ENCODE measurements at places on chromosomes 4 and X. TPM values are rescaled to one million over a fixed set of nuclear protein-coding genes. Genes with fewer than 3 reads are reported as not detected.

DNA sequence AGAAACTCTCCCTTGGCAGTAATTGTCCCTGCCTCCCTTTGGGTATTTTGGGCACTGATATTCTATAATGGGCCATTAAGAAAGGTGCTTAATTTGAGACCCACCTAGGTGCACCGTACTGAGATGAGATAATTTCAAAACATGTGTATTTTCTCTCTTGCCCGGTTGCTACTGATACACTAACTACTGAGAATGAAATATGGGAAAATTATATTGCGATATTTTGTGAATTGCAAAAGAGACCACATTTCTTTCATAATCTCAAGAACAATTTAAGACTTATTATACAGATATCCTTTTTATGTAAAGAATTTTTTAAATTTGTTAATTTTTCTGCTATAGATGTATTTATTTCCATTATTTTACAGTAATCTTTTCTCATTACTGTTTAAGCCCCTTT, 284.9 kb downstream of the ADGRL3 start:
- DNase-seq = no peak

- no peak for DNase-seq
Measured at GRCh38 chr4:112296949-112297880, at the start of gene ALPK1. Gene ALPK1, plus strand, starts transcription at chr4:112297369.

DNA sequence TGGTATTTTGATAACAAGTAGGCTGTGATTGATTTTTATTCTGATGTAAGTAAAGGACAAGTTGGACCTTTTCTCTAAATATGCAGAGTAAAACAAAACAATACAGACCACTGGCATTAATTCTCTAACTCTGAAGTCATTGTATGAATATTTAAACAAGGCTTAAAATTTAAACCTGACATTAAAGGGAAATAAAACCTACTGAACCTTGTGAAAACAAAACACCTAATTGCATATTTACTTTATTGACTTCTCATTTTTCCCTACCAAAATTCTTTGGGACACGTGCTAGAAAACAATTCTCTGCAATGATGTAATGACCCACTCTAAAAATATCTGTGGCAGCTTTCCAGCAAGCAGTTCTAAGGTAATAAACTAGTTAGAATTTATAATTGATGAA, 369.7 kb upstream of the TRAM1L1 start:
- DNase-seq = no peak

GRCh38 chr4:161540265-161540664, 623.5 kb downstream of the FSTL5 start:
- no peak for DNase-seq

DNA sequence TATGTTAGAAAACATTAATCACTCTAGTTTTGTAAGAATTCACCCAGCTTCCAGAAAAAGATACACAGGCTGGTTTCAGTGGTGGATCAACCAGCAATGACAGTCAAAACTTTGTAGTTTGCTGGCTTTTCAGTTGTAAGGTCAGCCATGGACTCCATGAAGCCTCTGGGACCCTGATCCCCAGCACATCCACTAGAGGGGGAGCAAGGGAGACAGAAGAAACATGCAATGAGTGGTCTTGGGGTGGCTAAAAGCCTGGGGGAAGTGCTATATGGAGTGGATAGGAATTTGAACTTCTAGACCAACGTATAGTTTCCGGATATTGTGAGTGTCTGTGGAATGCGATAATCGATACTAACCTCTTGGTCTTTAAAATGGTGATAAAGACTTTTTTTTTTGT, 72.7 kb downstream of the AFF2 start:
- DNase-seq = no peak

DNA sequence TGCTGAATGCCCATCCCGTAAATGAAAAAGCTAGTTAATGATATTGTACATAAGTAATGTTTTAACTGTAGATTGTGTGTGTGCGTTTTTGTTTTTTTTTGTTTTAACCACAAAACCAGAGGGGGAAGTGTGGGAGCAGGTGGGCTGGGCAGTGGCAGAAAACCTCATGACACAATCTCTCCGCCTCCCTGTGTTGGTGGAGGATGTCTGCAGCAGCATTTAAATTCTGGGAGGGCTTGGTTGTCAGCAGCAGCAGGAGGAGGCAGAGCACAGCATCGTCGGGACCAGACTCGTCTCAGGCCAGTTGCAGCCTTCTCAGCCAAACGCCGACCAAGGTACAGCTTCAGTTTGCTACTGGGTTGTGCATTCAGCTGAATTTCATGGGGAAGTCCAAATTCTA, at the start of gene SPP1:
Gene SPP1, plus strand, starts transcription at position 249 of the 400 bp plus-strand sequence. CDS start 1,182 bp downstream, outside the sequence.
- DNase-seq = no peak

DNA sequence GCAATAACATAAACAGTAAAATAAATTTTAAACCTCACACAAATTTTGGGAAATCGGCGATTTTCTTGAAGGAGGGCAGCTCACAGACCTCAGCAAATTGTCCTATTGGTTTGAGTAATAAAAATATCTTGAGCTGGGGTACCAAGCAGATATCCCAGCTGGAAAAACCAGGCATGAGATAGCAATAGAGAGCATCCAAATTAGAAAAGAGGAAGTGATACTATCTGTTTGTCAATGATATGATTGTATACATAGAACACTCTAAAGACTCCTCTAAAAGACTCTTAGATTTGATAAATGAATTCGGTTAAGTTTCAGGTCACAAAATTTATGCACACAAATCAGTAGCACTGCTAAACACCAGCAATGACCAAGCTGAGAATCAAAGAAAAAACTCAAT, 90.5 kb upstream of the ACTRT1 start:
- DNase-seq = no peak

- DNase-seq = no peak
Measured at GRCh38 chr4:72136429-72136828, 104.6 kb downstream of the NPFFR2 start.

- no peak for DNase-seq
Measured at GRCh38 chr4:15648600-15648999, 6.6 kb downstream of the FBXL5 start.

The FGFR3 gene
- 48.5 TPM for total RNA-seq

The GABRQ gene
- total RNA-seq = not detected

The PCDH19 gene
- total RNA-seq = 0.35 TPM

The BTC gene
- 0.20 TPM for total RNA-seq

The SLC6A14 gene
- 0.05 TPM for total RNA-seq

All from left lobe of liver (tissue), 2 donors.